ENCODE measurements at places on chromosomes 5 and 9.

- no peak for DNase-seq
These were observed 1.8 kb upstream of the SELENOP start for GRCh38 chr5:42813533-42813932.

- DNase-seq: no peak
These were observed 104.3 kb downstream of the ZNF608 start for GRCh38 chr5:124642151-124642550.

DNA sequence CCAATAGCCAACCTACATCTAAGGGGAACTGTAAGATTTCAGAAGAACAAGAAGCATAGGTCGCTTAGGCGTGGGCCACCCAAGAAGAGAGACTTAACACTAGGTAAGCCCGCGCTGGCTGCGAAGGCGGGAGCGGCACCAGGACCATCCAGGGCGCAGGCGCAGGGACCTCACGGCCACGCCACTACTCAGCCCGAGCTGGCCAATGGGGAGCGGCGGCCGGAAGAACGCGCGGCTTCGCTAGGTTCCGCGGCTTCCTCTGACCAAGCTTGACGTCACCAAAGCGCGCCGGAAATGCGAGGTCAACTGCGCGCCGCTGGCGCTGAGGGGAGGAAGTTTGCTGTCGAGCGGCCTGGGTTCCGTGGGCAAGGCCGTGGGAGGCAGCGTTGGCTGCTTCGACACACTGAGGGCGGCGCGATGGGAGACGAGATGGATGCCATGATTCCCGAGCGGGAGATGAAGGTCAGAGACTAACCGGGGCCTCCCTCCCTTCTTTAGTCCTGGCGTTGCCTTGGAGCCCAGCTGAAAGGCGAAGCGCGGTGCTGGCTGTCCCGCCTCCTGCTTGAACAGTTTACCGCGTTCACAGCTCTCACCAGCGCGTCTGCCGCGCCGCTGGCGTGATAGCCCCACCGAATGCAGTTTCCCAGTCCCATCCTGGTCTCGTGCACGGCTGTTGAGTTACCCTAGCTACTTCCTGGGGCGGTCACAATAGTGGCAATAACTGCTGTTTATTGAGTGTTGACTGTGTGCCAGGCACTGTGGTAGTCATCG is at the start of gene NUP214:
Gene NUP214, plus strand, starts transcription at position 299 of the 771 bp plus-strand sequence. Its CDS starts 119 bp downstream, at position 418.
- peak; percentile 98 for DNase-seq

GRCh38 chr9:84140535-84141101 is 160.0 kb downstream of the RMI1 start:
- peak; percentile 19 for DNase-seq

DNA sequence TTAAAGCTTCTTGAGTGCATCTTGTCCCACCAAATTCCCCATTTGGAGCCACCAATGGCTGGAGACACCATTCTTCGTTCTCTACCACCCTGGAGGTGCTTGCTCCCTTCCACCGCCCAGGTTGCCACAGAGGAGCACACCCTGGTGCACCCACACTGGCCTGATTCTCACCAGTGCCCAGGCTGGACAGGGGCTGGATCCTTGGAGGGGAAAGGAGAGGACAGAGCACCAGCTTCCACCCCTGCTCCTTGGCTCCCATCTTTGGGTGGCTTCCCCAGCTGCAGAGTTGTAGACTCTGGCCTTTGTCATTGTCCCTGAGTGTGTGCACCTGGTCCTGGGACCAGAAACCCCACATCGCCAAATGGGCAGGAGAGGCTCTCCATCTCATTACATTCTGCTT is 21.9 kb upstream of the CTSV start:
- no peak for DNase-seq

DNA sequence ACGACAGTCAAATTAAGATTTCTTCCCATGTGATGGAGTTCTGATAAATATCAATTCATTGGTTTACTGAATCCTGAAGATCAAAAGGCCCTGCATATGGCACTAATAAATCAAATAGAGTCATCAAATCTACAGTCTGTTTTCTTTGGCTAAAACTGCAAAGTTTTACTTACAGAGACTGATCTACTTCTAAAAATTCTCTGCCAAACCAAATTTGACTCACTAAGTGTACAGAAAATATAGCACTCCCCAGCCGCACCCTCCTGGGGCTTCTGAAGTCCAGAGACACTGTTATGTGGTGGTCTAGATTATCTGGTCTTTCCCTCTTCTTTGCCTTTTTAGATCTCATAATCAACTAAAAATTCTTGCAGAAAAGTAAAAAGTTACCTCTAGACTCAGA is 237.7 kb downstream of the MLLT3 start:
- DNase-seq: no peak

DNA sequence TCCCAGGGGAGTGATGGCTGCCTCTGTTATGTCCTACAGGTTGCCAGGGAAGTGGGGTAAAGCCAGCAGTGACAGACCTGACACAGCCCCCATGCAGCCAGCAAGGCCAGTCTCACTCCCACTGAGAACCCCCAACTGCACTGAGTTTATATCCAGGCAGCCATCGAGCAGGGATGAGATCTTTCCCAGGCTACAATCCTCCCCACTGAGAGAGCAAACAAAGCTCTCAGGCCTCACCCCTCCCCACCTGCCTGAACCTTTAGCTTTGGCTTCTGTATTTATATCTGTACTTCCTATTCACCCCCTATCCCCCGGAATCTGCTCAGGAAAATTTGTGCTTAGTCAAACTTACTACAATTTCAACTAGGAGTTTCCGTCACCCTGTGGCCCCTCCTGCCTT is 284.1 kb downstream of the FAM170A start:
- no peak for DNase-seq

DNA sequence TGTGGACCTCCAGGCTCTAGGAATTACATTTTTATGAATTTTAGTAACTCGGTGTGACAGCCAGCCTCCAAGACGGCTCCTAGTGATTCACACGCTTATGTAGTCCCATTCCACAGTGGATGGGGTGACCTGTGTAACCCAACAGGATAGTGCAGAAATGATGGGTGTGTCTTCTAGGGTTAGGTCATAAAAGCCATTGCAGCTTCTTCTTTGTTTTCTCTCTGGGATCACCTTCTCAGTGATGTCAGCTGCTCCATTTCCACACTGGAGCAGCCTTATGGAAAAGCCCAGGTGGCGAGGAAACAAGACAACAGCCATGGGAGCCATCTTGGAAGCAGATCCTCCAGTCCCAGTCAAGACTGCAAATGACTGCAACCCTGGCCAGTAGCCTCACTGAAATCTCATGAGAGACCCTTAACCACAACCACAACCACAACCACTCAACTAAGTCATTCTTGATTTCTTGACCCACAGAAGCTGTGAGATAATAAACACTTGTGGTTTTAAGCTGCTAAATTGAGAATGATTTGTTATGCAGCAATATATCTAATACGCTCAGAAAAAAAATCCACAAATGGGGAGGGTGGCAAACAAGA is 5.1 kb upstream of the GNPDA1 start:
- DNase-seq: no peak

- peak; percentile 47 for DNase-seq
These were observed 362.0 kb downstream of the PRELID2 start for GRCh38 chr5:145473042-145473642.

DNA sequence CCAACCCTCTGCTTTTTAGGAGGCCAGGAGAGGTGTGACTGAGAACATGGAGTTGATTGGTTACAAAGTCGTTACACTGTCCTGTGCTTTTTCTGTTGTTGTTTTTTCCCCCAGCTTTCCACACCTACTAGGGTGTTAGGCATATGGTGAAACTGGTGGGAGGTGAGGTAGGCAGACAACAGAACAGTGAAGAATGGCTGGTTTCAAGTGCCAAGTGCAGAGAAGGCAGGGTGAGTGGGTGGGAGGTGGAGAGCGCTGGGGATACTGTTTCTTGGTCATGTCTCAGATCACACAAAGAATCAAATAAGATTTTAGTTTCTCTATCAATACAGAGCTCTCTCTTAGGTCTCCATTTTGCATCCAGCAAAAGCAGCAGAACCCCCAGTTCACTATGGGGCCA is 2.2 kb upstream of the SPTAN1 start:
- DNase-seq: no peak

- no peak for DNase-seq
These were observed 11.3 kb downstream of the RALGPS1 start for GRCh38 chr9:126925876-126926275.

DNA sequence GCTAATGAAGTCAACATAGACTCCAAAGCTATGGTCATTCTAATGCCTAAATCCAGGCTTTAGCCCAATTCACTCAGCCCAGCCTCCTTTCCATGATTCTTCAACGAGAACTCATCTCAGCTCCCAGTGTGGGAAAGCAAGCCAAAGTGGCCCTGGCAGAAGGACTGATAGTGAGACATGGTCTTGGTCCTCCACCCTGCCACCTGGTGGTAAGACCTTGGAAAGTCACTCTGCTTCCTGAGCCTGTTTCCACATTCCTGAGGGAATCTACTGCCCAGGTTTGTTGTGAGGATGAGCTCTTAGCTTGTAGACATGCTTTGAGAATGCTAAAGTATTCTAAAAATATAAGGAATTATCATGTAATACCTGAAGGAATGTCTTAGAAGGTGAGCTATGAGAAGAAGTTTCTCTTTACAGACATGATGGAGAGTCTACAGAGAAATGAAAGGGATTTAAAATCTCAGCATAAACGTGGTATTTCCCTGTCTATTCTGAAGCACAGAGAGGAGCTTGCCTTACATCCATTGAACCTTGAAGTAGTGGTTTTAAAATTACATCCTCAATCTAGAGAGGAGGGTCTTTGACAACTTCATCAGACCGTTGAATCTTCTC is 173.5 kb downstream of the TRIM32 start:
- DNase-seq: peak; percentile 73
